Activated CD4-positive, alpha-beta memory T cell treated with anti-CD3 and anti-CD28 coated beads, Interleukin-2, amount 10 ng/mL, durations not matched to agents 7 days and 5 days (primary cell): ENCODE measurements at places on chromosomes 2 and 18.

DNA sequence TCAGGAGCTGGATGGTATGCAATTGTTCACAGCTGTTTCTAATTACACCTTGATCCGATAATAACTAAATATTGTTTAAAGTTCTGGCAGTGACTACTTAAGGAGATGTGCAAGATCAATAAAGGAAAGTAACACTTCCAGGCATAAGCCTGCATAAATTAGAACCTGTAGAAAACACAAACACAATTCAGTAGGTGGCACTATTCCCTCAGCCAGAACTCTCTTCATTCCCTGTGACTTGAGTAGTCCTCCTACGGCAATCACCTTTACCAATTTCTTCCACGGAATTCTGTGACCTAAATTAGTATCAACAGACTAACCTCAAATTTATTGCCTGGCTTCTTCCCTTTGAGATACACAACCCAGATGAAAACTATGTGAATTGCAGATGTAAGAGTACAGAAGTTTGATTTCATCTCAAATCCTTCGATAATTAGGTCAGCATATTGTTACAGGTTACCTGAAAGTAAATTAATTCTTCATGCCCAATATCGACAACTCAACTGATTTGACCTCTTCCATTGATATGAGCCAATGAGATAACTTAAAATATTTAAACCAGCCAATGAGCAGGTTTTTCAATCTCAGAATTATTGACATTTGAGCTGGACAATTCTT is 137.8 kb downstream of the PID1 start:
- no peak for DNase-seq

DNA sequence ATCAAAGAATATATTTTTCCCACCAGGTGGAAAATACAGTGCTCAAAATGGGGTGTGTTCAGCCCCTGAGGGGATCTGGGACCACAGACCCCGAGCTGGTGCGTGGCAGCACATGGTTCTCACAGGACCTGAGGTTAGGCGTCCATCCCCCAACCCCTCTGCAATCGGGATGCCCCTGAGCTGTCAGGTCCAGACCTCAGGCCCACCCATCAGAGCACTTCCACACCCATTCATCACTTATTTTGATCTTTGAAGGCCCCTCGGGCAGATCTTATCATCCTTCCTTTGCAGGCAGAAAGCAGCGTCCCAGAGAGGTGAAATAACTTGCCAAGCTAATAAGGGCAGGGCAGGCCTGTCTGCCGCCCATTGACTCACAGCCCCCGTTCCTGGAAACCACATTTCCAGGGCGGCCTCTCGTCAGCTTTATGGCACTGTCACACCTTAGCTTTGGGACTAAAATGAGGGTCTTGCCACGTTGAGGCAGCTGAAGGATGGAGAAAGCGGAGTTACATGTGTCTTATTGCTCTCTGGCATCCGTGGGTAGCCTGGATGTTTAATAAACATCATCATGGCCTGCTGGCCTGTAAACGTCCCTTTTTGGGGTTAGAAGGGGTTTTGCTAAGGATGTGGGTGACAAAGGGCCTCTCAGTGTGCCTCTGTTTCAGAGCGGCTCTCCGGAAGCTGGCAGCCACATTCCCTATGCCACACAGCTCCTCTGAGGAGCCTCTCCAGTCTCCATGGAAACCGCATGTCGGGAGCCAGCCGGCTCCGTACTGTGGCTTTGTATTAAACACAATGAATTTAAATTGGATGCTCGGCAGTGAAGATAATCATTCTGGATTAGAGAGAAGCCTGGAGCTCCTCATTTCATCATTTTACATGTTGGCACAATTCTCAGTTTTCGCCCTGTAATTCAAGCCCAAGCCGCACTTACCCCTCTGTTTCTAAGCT is 58.3 kb upstream of the MAPRE3 start:
- no peak for DNase-seq

DNA sequence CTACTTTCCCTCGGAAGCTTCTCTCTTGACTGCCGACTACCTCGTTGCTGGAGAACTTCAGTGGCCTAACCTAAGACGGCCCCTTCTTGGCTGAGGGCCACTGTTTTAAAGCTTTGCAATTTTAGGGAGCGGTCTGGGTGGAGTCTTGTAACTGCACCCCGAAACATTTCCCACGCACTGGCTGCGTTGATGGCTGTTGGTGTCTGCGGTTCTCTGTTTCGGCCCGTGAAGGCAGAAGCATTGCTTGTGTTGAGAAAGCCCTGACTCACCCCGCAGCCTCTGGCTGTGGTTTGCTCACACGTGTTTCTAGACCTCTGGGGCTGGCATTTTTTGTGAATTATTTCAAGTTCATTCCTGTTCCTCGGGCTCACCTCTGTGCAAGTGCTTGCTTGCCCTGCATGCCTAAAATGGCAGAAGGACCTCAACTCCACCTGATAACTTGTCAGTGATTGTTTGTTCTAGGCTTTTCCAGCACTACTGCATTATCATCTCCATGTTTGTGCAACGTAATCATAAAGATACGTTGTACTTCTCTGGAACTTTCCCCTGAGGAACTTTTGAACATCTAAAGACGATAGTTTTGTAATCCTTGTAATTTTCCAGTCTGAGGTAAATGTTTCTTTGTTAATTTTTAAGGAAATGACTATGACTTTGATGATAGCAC is 94.2 kb upstream of the DLX2 start:
- peak; percentile 62 for DNase-seq

- no peak for DNase-seq
Observed at GRCh38 chr2:53655256-53655655, 112.3 kb upstream of the CHAC2 start.

DNA sequence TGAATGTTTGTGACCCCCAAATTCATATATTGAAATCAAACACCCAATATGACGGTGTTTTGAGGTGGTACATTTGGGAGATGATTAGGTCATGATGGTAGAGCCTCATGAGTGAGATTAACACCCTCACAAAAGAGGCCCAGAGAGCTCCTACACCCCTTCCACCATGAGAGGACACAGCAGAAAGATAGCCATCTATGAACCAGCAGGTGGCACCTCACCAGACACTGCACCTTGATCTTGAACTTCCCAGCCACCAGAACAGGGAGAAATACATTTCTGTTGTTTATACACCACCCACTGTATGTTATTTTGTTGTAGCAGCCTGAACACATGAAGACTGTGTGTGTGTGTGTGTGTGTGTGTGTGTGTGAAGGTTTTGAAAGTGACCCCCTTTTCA is 58.1 kb downstream of the ST3GAL5 start:
- peak; percentile 41 for DNase-seq

DNA sequence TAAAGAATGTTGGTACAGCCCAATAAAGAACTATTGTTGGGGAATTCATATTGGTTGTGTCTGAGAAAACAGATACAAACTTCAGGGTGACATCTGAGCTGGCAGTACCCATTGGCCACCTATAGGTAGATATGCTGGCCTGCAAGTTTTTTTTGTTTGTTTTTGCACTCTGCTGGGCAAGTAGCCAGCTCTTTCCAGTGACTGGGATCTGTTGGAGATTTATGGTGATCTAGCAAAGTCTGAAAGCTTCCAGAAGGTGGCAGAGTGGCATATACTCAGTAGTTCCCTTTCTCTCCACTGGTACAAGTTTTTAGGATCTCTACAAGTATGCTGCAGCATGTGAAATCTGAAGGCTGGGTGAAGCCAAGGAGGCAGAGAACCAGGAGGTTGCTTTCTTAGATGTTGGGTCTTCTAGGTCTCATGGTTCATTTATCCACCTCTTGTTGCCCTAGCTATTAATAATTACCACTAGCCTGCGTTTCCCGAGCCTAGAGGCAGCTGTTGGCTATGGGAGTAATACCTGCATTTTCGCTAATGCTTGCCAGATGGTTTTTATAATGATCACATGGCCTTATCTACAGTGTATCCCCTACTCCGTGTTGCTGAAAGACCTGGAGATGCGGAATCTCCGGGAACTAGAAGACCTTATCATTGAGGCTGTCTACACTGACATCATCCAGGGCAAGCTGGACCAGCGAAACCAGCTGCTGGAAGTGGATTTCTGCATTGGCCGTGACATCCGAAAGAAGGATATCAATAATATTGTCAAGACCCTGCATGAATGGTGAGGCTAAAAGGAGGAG is 9.5 kb downstream of the COPS7B start:
- no peak for DNase-seq

GRCh38 chr18:22524783-22525182 is 107.1 kb upstream of the CTAGE1 start:
- DNase-seq = no peak

DNA sequence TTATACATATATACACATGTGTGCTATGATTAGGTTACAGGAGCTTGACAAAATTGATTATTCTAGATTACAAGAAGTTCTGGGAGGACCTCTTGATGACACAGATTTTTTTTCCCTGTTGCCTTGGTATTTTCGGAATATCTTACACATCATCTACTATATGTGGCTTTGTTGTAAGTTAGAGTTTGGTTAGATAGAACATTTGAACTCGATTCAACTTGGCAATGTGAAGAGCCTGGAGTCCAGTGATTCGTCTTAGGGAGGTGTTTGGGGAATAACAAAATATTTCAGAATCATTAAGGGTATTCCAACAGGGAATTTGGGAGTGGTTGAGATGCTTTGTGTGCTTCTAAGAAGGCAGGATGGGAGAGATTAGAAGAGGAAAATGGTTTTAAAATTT is 39.3 kb upstream of the EFEMP1 start:
- DNase-seq = no peak

- no peak for DNase-seq
Observed at GRCh38 chr2:126915903-126916302, 17.2 kb downstream of the TEX51 start.

DNA sequence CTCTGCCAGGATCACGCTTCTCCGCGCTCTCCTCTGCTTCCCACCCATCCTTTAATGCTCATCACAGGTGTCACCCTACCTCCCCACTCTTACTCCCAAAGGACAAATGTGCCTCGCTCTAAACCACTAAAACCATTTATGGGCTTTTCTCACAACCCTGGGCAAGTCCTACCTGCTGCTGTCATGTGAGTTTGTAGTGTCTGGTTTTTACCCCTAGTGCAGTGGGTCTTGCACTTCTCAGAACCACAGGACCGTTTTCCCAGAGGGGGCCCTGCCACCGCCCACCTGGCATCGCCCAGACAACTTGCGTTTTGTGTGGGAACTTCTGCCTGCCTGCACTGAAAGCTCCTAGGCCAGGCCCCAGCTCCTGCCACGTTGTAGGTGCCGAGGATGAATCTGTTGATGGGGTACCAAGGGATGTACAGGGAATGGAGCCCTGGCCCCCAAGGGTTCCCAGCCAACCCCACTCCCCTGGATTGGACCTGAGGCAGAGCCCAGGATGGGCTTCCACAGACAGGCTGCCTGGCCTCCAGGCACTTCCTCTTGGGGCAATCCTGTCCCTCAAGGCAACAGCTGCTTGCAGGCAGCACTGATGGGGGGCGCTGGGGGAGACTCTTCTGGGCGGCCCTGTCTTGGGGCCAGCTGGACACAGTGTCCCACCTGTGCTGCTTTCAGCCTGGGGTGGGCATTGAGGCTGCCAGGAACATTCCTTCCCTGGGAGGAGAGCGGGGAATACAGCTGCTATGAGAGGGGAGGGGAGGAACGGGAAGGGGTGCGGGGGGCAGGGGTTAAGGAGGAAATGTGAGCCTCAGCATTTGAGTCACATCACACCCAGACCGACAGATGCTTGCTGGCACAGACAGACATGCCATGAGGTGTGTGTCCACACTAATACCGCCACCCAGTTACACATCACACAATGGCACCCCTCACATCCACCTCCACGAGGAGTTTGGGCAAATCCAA is 176.3 kb downstream of the ZFP36L2 start:
- DNase-seq = no peak

DNA sequence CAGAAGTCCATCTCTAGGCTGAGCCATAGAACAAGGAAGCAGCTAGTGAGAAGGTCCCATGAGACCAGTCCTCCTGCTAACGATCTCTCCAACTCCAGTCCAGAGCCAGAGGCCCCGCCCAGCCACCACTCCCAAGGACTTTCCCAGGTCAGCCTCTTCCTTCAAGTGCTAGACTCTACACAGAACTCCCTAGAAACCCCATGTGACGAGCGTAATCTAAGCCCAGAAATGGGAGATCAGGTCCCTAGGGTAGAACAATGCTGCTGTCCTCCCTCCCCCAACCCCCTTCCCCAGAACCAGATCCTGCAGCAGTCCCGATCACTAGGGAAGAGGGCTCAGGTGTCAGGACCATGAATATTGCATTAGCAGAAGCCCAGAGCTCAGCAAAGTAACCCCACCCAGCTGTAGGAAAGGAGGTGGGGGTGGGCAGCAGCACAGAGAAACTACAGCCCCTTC is 6.9 kb downstream of the DCTN1 start:
- DNase-seq = no peak

DNA sequence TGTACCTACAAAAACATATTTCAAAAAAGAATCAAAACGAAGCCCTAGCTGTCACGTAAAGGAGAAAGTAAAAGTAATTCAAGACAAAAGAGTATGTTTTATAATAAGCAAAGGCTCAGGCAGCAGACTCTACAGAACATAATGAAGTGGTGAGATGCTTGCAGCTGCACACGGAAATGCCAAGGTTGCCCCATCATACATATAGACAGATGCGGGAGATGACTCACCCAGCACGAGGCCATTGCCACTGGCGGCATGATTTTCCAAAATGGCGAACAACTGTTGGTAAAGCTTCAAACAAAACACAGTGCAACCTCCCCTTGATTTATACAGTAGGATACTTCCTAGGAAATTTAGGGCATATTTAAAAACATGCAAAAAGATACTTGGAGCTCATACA is 26.0 kb upstream of the C1QL2 start:
- no peak for DNase-seq

DNA sequence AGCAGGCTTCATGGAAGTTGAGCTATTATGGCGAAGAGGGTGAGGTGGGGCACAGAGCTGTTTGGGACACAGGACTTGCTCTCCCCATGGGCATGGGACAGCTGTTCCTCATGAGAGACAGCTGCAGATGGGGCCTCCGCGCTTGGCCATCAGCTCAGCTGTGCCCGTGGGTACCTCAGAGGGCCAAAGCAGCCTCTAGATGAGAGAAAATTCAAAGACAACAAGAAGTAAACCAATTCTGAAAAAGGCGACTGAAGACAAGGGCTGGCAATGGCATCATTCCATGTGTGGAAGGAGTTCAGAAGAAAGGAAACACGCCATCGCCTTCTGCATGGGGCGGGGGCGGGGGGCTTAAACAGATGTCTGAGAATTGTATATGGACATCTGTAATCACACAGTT is 136.2 kb downstream of the BCL2 start:
- no peak for DNase-seq

GRCh38 chr18:12769644-12770440 is 67.0 kb downstream of the PSMG2 start:
- DNase-seq = no peak

GRCh38 chr2:100786297-100786658 is 33.7 kb upstream of the NPAS2 start:
- no peak for DNase-seq

- no peak for DNase-seq
Observed at GRCh38 chr2:100119235-100119634, 23.2 kb downstream of the AFF3 start.

- no peak for DNase-seq
Observed at GRCh38 chr2:69164061-69164778, 151.2 kb downstream of the ANTXR1 start.

- DNase-seq = no peak
Observed at GRCh38 chr18:32771871-32772580, 797 bp downstream of the KLHL14 start.
